Activated naive CD4-positive, alpha-beta T cell treated with anti-CD3 and anti-CD28 coated beads, Interleukin-2, amount 10 ng/mL, durations not matched to agents 7 days and 5 days (primary cell): ENCODE measurements at places on chromosomes 6 and 20.

DNA sequence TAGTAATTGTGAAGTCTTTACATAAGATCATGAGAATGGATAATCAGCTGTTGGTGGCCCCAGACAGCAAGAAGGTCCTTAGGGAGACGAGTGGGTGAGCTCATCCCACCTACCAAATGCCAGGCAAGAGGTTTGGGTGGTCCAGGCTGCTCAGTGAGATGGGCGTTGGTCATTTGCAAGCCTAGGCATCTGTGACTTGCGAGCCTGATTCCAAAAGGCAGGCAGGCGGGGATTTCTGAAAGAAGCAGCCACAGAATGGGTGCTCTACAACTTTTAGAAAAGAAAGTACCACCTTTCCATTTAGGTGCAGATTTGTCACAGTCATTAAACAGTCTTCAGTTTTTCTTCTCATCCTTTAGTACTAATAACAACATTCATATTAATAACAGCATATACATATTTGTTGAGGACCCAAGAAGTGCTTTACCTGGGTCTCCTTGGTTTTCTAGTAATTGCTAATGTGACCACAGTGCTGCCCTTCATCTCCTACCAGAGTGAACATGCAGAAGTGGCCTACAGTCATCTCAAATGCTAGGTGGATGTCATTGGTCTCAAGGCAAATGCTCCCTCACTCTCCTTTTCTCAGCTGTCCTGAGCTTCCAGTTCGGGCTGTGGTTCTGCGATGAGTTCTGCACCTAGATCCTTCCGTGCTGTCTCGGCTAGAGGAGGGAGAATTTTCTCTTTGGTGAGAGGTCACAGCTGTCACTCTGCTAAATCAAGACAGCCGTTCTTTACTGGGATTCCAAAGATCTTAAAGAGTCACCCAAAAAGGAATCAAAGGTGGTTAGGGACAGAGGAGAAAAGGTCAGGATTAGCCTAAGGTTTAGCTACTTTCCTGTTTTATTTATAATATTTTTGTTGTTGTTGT is 2.7 kb downstream of the WRNIP1 start:
- no peak for DNase-seq

DNA sequence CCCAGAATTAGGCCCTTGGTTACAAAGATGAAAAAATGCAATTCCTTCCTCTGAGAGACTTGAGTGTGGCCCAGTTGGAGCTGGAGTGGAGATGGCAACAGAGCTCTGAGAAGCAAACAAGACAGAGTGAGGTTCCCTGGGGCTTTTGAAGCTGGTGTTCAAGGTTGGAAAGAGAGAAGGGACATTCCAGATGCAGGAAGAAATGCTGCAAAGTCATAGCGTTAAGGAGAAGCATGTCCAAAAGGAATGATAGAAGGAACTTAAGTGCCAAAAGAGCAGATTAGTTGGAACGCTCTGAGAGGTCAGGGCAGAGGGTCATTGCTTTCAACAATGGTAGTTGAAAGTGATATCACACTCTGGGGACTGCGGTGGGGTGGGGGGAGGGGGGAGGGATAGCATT is 251.8 kb downstream of the TBC1D7 start:
- DNase-seq, result no peak

GRCh38 chr20:24823176-24823784 is 125.8 kb upstream of the CST7 start:
- no peak for DNase-seq

GRCh38 chr6:57432157-57432556 is 114.7 kb downstream of the PRIM2 start:
- DNase-seq, result no peak

- DNase-seq, result no peak
Observed at GRCh38 chr20:10014431-10014830, 20.4 kb upstream of the ANKEF1 start.
